Activated naive CD4-positive, alpha-beta T cell treated with anti-CD3 and anti-CD28 coated beads for 36 hours (primary cell): ENCODE measurements at places on chromosomes 4 and X.

- no peak for DNase-seq
Measured at GRCh38 chr4:99712530-99712929, 54.9 kb upstream of the C4orf54 start.

- peak; percentile 36 for DNase-seq
Measured at GRCh38 chr4:48653217-48654014, 126.7 kb downstream of the FRYL start.

DNA sequence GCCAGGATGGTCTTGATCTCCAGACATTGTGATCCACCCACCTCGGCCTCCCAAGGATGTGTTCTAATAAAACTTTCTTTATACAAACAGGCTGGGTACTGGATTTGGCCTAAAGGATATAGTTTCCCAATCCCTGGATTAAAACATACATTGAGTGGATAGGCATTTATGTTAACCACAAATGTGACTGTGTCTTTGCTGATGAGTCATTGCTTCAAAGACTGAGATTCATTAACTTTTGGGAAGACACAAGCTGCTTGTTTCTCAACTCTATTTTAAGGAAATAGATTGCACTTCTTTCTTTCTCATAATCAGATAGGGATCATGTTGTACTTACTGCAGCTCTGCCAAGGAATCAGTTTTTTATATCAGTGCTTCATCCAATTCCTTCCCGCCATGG is 131.3 kb upstream of the AGA start:
- DNase-seq: no peak

- DNase-seq: no peak
Measured at GRCh38 chr4:109206620-109207019, 95.8 kb downstream of the COL25A1 start.

GRCh38 chr4:11424000-11424399 is 4.7 kb downstream of the HS3ST1 start:
- DNase-seq: peak; percentile 42

- no peak for DNase-seq
Measured at GRCh38 chr4:147599769-147600168, 17.4 kb upstream of the TMEM184C start.

- DNase-seq: no peak
Measured at GRCh38 chr4:3193531-3194203, 55.3 kb upstream of the MSANTD1 start.

DNA sequence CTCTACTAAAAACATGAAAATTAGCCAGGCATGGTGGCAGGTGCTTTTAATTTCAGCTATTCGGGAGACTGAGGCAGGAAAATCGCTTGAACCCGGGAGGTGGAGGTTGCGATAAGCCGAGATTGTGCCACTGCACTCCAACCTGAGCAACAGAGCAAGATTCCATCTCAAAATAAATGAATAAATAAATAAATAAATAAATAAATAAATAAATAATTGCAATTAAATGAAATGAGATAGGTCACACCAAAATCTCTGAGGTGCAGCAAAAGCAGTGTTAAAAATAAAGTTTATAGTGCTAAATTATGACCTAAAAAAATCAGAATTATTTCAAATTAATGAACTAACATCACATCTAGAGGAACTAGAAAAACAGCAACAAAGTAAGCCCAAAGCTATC is 13.6 kb upstream of the CYLC1 start:
- DNase-seq: no peak

- no peak for DNase-seq
Measured at GRCh38 chr4:6771229-6771671, 11.3 kb upstream of the KIAA0232 start.

DNA sequence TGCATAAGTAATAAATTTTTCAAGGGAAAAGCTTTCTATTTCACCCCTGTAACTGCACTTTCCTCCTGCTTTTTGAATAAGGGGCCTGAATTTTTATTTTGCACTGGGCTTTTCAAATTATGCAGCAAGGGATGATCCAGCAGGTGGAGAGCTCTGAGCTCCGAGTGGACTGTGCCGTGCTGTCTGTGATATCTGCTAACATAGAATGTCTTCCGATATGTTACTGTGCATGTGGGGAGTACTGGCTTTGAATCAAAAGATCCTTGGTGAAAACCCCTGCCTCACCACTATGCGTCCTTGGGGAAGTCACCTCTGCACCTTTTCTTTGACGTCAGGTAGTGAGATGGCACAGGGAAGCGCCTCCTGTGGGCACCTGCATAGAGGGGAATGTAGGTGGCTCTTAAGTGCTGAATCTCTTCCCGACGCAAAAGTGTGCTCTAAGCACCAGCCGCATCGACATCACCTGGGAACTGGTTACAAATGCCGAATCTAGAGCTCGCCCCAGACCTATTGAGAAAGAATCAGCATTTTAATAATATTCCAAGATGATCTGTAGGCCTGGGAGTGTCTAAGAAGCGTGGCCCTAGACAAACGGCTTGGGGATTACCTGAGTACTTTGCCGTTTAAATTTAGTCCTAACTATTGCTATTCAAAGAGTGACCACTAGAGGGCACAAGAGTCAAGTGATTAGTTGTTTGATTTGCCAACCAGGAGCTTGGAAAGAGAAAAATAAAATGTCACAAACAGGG is 19.2 kb upstream of the WFS1 start:
- no peak for DNase-seq

DNA sequence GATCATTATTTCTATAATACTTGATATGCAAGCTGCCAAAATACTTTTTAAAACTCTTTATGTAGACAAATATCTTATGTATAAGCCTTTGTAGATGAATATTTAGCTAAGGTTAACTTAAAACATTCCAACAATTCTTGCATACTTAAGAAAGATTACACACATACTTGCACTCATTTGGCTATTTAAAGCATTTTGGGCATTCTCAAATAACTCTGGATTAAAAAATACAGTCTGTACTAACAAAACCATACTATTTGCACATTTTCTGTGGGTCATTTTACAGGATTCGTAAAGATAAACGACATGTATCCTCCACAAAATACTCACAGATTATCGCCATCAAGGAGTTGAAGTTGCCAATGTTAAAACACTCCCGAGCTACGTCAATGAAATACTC is 26.5 kb downstream of the RASGEF1B start:
- DNase-seq: no peak

- no peak for DNase-seq
Measured at GRCh38 chrX:153161952-153162351, 17.1 kb upstream of the MAGEA1 start.

- no peak for DNase-seq
Measured at GRCh38 chrX:152899874-152900719, 2.2 kb downstream of the ZNF185 start.

- no peak for DNase-seq
Measured at GRCh38 chrX:107721318-107721717, 54.3 kb downstream of the TSC22D3 start.

GRCh38 chrX:10818651-10819050 is 198.3 kb upstream of the MID1 start:
- no peak for DNase-seq

DNA sequence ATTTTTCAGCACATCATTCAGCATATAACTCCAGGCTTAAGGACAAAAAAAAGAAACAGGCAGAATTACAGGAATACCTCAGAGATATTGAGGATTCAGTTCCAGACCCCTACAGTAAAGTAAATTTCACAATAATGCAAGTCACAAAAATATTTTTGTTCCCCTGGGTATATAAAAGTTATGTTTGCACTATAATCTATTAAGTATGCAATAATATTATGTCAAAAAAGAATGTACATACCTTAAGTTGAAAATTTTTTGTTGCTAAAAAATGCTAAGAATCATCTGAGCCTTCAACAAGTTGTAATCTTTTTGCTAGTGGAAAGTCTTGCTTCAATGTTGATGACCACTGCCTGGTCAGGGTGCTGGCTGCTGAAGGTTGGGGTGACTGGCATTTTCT is 2532.5 kb downstream of the ARAP2 start:
- DNase-seq: no peak

- DNase-seq: no peak
Measured at GRCh38 chrX:34238896-34239295, 106.8 kb upstream of the FAM47A start.

DNA sequence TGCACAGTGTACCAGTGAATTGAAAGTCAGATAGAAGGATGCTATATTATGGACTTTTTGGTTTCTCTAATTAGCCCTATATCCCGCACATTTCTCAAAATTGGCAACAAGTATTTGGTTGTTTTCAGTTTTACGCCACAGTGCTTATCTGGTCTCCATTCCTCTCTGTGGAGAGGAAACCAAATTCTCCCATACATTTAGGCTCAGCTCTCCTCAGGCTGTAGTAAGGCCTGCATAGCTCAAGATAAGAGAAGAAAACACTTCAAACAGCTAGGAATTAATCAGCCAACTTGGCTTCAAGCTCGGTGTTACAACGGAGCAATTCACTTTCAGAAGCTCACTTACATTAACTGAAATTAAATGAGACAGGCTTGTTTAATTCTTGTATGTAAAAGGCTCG is 263.2 kb downstream of the PDHA2 start:
- no peak for DNase-seq

- DNase-seq: no peak
Measured at GRCh38 chrX:39450234-39450977, 647.4 kb downstream of the BCOR start.

DNA sequence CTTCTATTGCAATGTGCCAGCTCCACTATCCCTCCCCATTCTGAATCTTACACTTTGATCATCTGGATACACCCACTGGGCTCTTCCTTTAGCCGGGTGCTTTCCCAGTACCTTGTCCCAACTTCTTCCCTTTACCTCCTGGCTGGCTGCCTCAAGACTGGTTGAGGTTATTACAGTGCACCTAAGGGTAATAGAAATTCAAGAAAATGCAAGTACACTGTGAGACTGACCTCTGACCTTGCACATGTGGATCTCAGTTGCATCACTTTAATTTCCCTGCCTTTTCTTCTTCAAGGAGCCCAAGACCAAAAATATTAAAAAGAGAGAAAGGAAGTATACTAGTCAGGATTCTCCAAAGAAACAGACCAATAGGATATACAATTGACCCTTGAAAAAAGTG is 53.9 kb upstream of the NOCT start:
- no peak for DNase-seq

DNA sequence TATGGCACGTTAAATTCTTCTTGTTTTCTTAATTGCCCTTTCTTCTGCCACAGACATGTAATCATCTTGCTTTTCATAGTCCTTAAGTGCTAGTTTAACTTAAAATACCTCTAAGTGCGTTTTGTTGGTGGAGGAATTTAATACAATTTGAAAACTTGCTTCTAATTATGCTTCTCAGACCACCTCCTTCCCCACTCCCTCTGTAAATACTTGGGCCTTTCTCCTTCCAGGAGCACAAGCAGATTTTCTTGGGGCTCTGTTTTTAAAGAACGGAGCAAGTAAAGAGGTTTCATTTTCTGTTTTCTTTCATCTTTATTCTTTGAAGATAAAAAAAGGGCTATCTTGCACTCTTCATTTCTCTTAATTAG is 559 bp upstream of the PCDH18 start:
- DNase-seq: no peak

- no peak for DNase-seq
Measured at GRCh38 chr4:110640576-110640975, 17.7 kb upstream of the PITX2 start.

DNA sequence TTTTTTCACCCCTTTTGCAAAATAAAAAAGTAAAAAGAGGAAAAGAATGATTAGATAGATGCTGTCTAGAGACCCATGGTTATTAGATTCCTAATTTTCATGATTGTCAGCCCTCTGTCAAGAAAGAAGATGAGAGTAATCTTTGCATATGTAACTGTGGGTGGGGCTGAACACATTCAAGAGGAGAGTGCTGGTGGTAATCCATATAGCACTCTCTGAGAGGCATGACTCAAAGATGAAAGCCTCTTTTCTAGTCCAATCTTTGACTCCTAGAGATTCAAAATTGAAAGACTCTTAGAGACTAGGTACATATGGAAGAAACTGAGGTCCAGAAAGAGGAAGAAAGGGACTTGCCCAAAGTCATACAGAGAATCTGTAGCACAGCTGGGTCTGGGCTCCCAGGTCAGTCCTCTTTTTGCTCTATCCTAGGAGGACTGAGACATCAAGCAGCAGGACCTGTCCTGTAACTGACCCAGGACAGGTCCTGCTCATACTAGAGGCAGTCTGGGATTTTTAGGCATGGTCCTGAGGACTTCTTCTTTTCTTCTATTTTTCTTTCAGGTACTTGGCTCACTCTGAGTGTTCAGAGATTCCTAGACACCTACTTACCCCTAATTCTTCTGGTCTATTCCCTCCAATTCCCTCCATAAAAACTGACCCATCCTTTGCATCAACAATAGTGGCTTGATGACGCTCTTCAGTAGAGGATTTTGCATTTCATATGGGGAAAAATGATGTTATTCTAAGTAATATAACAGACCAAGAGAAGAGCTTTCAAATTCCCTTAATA is 23.8 kb downstream of the VSIG4 start:
- DNase-seq: no peak

- DNase-seq: no peak
Measured at GRCh38 chr4:114200026-114200425, 220.6 kb upstream of the ARSJ start.

GRCh38 chrX:94961730-94962129 is 1287.7 kb downstream of the FAM133A start:
- DNase-seq: no peak

DNA sequence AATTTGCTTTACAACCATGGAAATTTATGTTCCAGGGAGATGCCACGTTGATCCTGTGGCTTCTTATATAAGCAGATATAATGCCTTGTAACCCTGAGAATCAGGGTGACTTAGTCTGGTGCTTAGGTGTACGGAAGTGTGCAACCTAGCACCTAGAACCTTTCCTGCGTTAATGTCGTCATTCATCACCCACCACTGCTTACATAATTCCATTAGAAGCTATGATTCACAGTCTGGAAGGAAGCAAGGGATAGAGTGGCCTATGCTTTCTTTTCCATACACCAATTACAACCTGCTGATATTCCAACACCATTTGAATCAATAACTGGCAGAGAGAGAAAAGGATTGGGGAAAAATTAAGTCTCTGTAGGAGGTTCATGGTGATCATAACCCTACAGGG is 17.3 kb upstream of the CXCL8 start:
- no peak for DNase-seq

DNA sequence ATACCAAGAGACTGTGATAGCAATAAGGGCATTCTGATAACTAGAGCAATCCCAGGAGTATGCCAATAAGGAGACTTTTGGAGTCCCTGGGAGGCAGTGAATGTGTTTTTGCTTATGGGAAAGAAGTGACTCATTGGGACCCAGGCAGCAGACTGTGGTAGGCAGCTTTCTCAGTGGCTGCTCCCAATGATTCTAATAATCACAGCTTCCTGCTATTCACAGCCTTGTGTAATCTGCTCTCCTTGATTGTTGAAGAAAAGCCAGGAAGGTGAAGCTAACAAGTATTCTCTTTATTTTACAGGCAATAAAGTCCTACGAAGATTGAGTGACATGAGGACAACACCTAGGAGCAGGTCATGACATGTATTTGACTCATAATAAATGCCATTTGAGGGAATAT is 70.3 kb upstream of the DDX60 start:
- DNase-seq: no peak
